ENCODE measurements at places on chromosomes 12 and 14.

- no peak for DNase-seq
Measured at GRCh38 chr14:99255621-99256482, 16.1 kb downstream of the BCL11B start.

DNA sequence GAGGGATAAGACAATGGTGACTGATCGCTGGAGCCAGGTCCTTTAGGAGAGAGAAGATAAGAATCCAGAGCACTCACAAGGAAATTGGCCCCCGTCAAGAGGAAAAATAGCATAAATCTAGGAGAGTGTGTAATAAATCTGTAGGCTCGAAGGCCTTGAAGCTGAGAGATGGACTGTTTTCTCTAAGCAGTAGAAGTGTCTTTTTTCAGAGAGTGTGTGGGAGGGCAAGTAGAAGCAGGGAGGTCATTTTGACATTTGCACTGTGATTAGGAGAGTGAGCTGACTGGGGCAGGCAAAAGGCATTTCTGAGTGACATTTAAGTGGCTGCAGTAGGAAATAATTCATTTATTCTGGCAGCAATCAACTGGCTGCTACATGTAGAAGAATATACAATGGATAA is 78.0 kb upstream of the DDHD1 start:
- no peak for DNase-seq

DNA sequence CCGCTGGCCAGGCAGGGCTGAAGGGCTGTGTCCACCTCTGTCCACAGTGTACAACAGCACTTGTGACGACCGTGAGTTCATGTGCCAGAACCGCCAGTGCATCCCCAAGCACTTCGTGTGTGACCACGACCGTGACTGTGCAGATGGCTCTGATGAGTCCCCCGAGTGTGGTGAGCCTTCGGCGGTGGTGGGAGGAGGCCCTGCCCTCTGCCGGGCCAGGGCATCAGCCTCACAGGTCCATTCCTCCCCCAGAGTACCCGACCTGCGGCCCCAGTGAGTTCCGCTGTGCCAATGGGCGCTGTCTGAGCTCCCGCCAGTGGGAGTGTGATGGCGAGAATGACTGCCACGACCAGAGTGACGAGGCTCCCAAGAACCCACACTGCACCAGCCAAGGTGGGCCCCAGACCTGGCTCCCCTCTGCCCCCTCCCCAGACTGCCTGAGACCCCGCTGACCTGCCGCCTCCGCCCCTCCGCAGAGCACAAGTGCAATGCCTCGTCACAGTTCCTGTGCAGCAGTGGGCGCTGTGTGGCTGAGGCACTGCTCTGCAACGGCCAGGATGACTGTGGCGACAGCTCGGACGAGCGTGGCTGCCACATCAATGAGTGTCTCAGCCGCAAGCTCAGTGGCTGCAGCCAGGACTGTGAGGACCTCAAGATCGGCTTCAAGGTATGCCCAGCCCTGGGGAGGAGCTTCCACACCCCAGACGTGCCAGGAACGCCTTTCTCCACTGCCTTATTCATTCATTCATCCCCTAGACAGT is 20.8 kb upstream of the NXPH4 start:
- no peak for DNase-seq

- no peak for DNase-seq
Measured at GRCh38 chr12:54292083-54292930, 8.5 kb downstream of the NFE2 start.

GRCh38 chr12:93536111-93536765 is 36.2 kb upstream of the SOCS2 start:
- peak; percentile 51 for DNase-seq

GRCh38 chr12:132747395-132747794 is 14.2 kb downstream of the ANKLE2 start:
- DNase-seq = no peak

DNA sequence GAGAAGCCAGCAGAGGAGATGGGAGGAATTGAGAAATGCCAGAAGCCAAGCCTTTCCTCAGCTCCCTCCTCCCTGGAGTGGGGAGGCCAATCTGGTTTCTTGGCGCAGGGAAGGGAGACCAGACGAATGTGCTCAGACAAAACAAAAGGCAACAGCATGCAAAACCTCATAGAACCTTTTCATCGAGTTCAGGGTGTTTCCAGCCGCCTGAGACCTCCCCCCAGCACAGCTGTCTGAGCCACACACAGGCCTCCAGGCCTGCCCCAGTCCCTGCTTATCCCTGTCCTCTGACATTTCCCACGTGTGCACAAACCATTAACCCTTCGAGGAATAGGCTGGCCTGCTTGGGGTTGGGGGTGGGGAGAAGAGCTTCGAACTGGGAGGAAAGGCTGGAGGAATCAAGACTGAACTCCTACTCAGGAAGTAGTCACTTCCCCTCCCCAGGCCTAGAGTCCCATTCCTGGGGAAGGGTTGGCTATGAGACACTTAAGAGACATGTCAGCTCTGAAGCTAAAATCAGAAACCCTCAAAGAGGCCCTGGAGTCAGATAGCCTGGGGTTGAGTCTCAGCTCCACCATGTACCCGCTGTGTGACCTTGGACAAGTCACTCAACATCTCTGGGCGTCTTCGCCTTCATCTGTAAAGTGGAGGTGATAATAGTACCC is 10.7 kb downstream of the TBX3 start:
- peak; percentile 36 for DNase-seq

GRCh38 chr14:69917287-69917686 is 38.1 kb downstream of the SMOC1 start:
- no peak for DNase-seq

GRCh38 chr14:68651652-68652432 is 141.0 kb downstream of the ZFP36L1 start:
- no peak for DNase-seq
